ENCODE measurements at places on chromosomes 11 and 22. TPM values are rescaled to one million over a fixed set of nuclear protein-coding genes. Genes with fewer than 3 reads are reported as not detected.

DNA sequence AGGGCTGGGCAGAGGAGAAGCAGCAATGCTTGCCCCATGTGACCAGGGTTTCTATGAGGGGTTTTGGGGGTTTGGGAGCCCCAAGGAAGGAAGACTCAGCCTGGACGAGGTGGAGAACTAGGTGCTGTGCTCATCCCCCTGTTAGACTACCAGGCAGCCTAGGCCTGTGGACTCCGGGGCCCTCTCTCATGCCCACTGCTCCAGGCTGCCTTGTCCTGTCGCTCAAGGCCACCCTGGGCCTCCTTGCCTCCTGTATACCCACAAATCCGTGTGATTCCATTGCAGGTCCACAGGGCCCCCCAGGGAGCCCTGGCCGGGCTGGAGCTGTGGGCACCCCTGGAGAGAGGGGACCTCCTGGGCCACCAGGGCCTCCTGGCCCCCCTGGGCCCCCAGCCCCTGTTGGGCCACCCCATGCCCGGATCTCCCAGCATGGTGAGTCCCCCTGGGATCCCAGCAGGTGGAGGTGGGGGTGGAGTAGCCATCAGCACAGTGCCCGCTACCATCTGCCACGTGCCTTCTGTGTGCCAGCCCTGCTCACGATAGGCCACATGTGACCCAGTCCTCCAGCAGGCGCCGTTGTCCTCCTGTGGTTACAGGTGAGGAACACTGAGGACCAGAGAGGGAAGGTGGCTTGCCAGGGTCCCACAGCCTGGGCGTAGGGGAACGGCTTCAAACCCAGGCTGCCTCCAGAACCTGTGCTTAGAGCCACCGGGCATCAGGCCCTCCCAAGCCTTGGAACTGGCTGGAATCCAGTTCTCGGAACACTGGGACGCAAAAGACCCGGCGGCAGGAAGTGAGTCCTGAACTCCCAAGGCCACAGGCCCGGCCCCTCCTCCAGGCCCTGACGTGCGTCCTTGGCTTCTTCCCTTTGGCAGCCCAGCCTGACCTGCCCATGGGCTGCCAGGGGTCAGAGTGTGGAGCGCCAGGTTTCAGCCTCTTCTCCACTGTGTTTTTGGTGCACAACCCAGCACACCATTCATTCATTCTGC, 26.6 kb downstream of the EMID1 start:
- no peaks in the 10 kb centered on the region for H3K36me3 ChIP-seq
- no peak overlapping the region for H3K27ac ChIP-seq

GRCh38 chr11:130612291-130612851, 163.9 kb downstream of the ADAMTS15 start:
- H3K4me1 ChIP-seq: peaks cover 56% of the 10 kb centered on the region
- no peak overlapping the region for H3K4me3 ChIP-seq
- peak overlapping the region; percentile 83 for H3K27ac ChIP-seq
- no peaks in the 10 kb centered on the region for H3K27me3 ChIP-seq
- no peak for DNase-seq

GRCh38 chr11:38924644-38925043, 2326.6 kb upstream of the RAG2 start:
- no peaks in the 10 kb centered on the region for H3K36me3 ChIP-seq
- no peak overlapping the region for H3K27ac ChIP-seq
- no peak overlapping the region for H3K4me3 ChIP-seq
- DNase-seq: no peak
- H3K4me1 ChIP-seq: no peaks in the 10 kb centered on the region

The TSPAN32 gene
- total RNA-seq: 27.1 TPM

GRCh38 chr11:117199053-117199915, at the start of gene TAGLN:
TAGLN (plus strand) TSS chr11:117199370; CDS start chr11:117203014, 3,644 bp downstream.
- DNase-seq: peak; percentile 77
- H3K27ac ChIP-seq: peak within 1 kb of the TSS; percentile 78
- H3K4me1 ChIP-seq: peaks cover 51% of the 10 kb centered on the region
- peak within 1 kb of the TSS; percentile 58 for H3K4me3 ChIP-seq
- no peaks in the 10 kb centered on the region for H3K27me3 ChIP-seq
- H3K36me3 ChIP-seq: peaks cover 32% of the 10 kb centered on the region

- no peaks in the 10 kb centered on the region for H3K4me1 ChIP-seq
- no peak overlapping the region for H3K27ac ChIP-seq
- no peaks in the 10 kb centered on the region for H3K27me3 ChIP-seq
These were observed 41.8 kb upstream of the SORL1-AS1 start for GRCh38 chr11:121494355-121495099.

DNA sequence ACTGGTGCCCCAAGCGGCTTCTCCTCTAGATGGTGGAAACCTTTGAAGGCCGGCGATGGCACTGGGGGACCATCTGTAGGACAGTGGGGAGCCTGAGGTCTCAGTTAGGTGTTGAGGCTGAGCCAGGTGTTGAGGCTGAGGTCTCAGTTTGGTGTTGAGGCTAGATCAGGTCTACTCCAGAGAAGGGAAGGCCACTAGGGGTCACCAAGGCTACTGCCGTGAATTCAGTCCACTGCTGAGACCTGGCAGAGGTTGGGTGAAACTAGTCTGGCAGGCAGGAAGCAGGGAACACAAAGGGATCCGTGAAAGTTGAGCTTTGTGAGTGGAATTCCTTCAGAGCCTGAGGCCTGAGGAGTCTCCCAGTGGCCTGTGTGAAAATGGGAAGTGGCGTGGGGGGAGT, 123.8 kb upstream of the FGF3 start:
- H3K27ac ChIP-seq: peak overlapping the region; percentile 91
- H3K36me3 ChIP-seq: no peaks in the 10 kb centered on the region
- peaks cover 20% of the 10 kb centered on the region for H3K4me1 ChIP-seq
- no peak for DNase-seq
- H3K27me3 ChIP-seq: peaks cover 17% of the 10 kb centered on the region

GRCh38 chr11:3623767-3624458, 17.9 kb downstream of the ART5 start:
- H3K36me3 ChIP-seq: no peaks in the 10 kb centered on the region
- DNase-seq: no peak
- H3K4me1 ChIP-seq: no peaks in the 10 kb centered on the region

DNA sequence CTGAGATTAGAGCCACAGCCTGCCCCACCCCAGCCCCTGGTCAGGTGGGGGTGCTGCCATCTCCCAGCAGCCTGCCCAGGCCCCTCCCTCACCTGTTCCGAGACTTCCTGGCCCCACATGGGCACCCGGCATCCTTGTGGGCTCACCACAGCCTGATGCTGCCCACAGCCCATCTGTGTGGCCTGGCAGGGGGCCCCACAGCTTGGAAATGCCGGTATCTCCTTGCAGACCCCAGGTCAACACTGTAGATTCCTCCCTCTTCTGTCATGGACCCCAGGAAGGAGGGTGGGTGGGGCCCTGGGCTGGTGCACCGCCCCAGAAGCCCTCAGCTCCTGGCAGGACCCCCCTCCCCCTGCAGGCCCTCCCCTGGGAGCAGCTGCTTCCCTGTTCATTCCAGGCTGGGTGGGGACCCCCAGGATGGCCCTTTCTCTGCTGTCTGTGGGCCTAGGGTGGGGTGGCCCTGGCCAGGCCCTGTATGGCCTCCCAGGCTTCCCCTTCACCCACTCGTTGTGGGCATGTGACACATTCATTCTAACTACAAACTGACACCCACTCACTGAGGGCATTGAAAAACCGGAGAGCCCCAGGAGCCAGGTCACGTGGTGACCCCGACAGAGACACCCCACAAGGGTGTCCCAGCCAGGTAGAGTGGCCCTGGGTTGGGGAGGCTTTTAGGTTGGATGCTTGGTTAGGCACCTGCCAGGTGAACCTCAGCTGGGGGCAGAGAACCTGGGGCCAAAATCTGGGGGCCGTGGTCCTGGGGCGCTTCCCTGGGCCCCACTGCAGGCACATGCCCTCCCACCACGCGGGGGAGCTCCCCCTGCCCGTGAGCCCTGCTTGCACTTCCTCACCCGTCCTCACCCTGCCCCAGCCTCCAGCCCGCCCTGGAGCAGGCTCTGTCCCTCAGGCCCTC, 44.1 kb upstream of the CCDC188 start:
- no peak overlapping the region for H3K4me3 ChIP-seq
- no peaks in the 10 kb centered on the region for H3K4me1 ChIP-seq
- H3K27ac ChIP-seq: no peak overlapping the region
- H3K36me3 ChIP-seq: no peaks in the 10 kb centered on the region
- H3K27me3 ChIP-seq: no peaks in the 10 kb centered on the region

The GGT5 gene
- total RNA-seq: 21.1 TPM

DNA sequence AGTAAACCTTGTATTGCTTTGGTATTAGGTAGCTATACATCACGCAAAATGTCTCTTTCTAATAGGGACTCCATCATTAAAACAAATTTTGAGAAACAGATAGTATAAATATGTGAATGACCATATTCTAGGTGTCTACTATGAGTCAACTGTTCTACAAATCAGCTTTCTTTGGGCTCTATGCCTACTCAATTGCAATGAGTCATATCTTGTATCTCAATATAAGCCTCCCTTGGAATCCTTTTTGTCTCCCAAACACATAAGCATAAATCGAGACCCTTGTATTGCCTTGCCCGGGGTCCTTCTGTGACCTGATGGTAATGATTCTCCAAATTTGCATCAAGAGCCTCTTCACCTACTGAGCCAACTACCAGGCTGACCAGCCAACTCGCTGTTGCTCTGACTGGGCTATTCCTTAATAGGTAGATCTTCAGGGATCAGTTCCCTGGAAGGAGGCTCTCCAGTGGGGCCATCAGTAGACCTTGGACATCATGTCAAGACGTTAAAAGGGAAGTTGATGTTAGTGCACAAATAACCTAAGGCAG, 22.2 kb downstream of the BLID start:
- no peak for DNase-seq
- H3K27me3 ChIP-seq: peaks cover 19% of the 10 kb centered on the region
- peaks cover 30% of the 10 kb centered on the region for H3K4me1 ChIP-seq
- no peak overlapping the region for H3K4me3 ChIP-seq
- H3K36me3 ChIP-seq: peaks cover 14% of the 10 kb centered on the region
